NCI-H2081 (cell line): ENCODE measurements at places on chromosomes 16 and 17.
A peak's percentile ranks its signal among the peaks of the same experiment; 100 is the strongest.

DNA sequence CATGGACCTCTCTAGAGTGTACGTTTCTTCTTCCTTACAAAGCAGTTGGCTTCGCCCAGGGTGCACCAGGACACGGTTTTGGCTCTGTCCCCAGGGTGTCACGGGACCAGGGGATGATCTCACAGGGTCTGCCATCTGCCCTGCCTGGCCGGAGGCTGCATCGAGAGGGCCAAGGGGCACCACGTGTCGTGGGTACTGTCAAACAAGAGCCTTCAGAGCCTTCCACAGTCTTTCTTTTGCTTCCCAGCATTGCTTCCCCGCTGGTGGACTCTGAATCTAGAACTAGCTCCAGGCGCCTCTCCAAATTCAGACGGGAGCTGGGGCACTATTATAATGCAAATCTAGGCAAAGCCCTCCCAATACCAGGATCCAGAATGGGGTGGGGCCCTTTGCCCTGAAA lies 47.9 kb downstream of the MAPT start:
- no peak for DNase-seq

- DNase-seq: no peak
Observed at GRCh38 chr16:8962393-8963009, 1.2 kb downstream of the USP7 start.

DNA sequence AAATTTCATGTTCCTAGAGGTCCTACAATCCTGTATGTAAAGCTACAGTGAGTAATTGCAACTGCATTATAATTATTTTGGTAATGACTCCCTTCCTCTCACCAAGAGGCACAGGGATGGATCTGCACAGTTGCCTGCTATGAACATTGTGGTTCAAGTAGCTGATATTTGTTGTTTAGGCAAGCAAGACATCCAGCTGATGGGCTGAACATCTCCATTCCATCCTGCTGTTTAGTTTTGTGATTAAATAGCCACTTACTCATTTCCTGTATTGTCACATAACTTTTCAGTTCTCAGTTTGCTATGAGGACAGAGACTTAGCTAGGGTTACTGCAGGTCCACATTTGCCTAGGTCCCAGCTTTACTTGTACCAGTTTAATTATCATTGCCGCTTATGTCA lies 181.2 kb upstream of the TBX2 start:
- no peak for DNase-seq

- no peak for DNase-seq
Observed at GRCh38 chr16:82013139-82013538, 1.9 kb upstream of the SDR42E1 start.

DNA sequence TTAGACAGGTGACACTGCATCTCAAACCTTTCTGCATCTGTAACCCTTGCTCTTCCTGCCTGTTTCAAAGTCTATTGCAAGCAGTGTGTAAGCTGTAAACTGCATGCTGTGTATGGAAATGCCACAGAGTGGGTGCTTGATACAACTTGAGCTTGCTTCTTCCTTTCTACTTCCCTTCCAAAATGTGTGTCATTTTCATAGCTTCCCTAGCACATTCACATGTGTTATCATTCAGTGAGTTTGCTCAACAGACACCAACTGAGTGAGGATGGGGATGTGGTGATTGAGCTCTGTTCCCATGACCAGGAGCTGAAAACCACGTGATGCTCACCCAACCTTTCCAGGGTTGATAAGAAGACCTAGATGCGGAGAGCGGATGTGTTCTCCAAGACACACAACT lies 111.1 kb downstream of the VAT1L start:
- no peak for DNase-seq

DNA sequence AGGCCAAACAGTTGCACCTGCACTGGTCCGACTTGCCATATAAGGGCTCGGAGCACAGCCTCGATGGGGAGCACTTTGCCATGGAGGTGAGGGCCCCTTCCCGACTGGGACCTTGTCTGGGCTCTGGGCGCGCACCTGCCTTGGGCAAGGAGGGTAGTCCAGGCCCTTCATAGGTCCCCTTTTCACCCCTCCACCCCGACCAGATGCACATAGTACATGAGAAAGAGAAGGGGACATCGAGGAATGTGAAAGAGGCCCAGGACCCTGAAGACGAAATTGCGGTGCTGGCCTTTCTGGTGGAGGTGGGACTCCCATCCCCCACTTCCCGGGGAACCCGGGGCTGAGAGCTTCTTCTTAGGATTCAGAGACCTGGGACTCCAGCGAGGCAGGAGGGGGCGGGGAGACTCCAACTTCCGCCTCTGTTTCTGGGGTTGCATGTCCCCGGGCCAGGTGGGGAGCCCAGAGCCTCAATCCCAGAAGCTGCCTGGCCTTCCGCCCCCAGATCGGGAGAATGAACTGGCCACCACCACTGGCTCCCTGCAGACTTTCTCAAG lies 7.8 kb downstream of the CA4 start:
- no peak for DNase-seq

- DNase-seq: peak; percentile 10
Observed at GRCh38 chr16:54286366-54287130, at the start of gene IRX3. Gene IRX3 (minus strand): TSS chr16:54286787. CDS start chr16:54286050, 737 bp downstream.

GRCh38 chr16:50644729-50645128 lies 36.4 kb downstream of the SNX20 start:
- DNase-seq: no peak

GRCh38 chr16:71767060-71767900 lies 41.4 kb downstream of the AP1G1 start:
- no peak for DNase-seq

DNA sequence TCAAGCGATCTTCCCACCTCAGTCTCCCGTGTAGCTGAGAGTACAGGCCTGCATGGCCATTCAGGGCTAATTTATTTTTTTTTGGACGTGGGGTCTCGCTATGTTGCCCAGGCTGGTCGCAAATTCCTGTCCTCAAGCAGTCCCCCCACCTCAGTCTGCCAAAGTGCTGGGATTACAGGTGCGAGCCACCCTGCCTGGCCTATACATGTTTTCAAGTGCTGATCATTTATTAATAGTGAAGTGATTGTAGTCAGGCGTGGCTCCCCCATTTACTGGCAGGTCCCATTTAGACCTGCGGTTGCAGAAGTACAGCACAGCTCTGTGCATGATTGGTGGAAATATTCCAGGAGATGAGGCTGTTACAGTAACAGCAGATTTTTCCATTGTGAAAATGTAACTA lies 8.4 kb downstream of the FOXK2 start:
- no peak for DNase-seq

DNA sequence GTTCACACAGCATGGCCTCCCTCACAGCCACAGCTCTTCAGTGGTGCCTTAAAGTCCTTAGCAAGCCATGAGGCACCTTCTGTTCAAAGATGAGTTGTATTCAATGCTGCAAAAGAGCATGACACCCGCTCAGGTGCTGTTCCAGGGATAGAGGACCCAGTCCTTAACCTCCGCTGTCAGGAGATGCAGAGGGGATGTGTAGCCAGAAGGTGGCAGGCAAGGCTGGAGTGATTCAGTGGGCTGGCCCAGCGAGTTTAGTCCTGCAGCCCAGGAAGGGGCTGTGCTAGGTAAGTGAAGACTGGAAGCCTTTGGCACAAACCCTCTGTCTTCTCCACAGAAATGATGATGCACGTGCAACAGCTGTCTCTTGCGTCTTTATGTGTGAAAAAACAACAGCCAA lies 25.0 kb upstream of the ADAM11 start:
- no peak for DNase-seq

GRCh38 chr17:34633351-34633750 lies 54.0 kb downstream of the TMEM132E start:
- DNase-seq: no peak

DNA sequence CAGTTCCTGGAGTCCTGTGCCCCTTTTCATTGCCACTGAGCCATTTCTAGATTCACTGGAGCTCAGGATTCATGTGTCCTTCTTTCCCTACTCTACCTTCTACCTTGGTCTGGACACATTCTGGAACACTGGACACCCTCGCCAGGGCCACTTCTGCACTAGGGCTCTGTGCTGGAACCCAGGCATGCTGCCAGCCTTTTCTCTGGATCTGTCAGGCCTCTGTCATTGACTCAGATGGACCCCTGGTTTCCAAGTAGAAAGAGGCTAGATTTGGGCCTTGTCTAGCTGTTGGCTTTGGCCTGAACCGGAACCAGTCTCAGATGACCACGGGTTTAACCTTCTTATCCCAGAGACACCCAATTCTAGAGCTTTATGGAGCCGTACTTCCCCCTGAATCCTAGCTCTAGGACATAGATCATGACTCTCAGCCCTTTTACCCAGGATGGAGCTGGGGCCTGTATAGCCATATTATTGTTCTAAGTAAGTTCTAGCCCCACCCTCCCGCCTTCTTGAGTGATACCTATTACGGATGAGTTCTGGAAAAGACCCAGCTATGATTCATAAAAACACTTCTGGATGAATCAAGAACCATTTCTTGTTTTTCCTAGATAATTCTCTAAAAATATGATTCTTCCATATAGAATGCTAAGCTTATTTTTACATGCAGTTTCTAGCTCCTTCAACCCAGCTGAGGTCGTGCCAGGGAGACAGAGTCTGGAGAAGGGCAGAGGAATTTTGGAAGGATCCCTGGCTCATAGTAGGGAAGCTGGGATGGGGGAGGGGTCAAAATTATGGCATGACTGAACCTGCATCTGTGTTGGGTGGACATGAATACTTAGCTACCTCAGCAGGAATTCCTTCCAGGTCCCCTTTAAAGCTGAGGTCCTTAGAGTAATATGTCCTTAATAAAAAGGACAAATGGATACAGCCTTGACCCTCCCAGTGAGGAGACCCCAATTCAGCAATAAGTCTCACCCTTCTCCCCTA lies 1.1 kb upstream of the CHRNB1 start:
- no peak for DNase-seq

- DNase-seq: no peak
Observed at GRCh38 chr16:73483076-73483791, 435.3 kb upstream of the ZFHX3 start.

DNA sequence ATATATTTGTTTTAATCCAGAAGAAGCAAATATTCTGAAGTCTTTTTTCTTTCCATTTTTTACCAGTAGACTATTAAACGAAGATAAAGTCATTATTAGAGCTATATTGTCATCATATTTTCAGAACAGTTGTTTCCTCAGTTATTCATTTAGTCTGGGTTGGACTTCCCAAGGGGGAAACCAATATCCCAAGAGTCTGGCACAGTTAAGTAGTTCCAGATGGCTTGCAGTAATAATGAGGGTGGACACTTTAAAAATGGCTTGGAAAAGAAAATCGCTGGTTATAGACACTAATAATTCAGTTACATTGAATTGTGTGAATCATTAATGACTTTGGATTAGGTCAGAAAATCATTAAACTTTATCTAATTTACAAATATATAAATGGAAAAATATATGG lies 3.9 kb downstream of the PPM1E start:
- no peak for DNase-seq

GRCh38 chr17:12406623-12407215 lies 259.0 kb upstream of the MYOCD start:
- DNase-seq: no peak

DNA sequence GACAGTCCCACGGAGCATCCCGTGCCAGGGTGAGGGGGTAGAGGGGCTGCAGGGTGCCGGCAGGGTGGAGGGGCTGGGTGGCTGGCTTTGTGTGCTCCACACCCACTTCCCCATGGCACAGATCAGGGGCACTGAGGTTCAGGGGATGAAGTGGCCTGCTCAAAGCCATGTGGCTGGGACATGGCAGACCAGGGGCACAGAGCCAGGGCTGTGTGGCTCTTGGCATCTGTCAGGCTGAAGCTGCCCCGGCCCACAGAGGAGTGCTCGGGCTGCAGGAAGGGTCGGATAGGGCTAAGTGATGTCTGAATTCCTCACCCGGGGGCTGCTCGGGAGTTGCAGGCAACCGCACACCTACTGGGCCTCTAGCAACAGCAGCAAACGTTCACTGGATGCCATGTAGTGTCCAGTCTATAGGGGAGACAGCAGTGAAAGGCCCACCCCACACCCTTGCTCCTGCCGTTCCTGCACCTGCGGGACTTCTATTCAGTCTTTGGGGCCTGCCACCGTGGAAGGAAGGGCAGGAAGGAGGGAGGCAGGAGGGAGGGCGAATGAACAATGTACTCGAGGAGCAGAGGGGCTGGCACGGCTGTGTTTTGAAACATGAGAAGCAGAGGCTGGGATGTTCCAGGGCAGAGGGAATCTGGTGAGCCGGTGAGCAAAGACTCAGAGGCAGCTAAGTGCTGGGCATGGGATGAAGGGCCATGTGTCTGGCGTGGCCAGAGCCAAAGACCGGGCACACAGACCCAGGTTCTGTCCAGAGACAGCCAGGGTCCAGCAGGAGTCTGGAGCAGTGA lies 15.1 kb downstream of the SLC5A10 start:
- DNase-seq: peak; percentile 8

DNA sequence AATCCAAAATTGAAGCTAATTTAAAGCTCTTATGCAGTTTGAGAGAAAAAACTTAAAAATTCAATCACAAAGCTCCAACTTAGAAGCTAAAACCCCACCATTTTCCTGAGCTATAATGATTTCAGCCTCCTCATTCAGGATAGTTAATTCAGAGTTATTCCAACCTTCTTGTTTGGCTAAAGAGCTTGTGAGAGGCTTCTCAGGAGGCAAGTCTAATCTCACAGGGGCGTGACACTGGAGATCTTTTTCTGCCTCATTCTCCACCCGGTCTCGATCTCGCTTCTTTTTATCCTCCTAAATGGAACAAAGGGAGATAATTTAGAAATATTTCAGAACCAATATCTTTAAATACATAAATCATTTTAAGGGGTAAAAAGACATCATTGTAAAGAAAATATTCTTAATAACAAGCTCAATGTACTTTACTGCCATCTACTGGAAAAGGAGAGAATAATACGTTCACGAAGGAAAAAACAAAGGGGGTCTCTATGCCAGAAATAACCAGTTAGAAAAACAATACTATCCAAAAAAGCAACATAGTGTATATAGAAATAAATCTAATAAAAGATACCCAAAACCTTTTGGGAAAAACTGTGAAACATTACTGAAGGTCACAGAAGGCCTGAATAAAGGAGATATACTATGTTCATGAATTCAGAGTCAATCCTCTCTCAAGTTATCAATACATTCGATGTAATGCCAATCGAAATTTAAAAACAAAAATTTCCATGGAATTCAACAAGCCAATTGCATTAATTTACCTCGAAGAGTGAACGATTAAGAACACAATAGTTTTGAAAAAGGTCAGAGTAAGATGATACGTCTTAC lies 13.9 kb downstream of the BRD7 start:
- DNase-seq: no peak

- no peak for DNase-seq
Observed at GRCh38 chr17:71505200-71505599, 615.6 kb upstream of the SOX9 start.

GRCh38 chr16:19831678-19832077 lies 53.0 kb downstream of the GPRC5B start:
- no peak for DNase-seq
